ENCODE measurements at places on chromosomes 4 and X. TPM values are rescaled to one million over a fixed set of nuclear protein-coding genes. Genes with fewer than 3 reads are reported as not detected.

GRCh38 chr4:149701435-149702156 lies 114.0 kb downstream of the IQCM start:
- no peak for DNase-seq
- H3K4me1 ChIP-seq, result no peaks in the 10 kb centered on the region
- no peaks in the 10 kb centered on the region for H3K36me3 ChIP-seq
- no peak overlapping the region for H3K27ac ChIP-seq

- H3K4me3 ChIP-seq, result no peak overlapping the region
- no peak for DNase-seq
- H3K4me1 ChIP-seq, result no peaks in the 10 kb centered on the region
- H3K27ac ChIP-seq, result no peak overlapping the region
Measured at GRCh38 chr4:163528653-163529052, 34.2 kb downstream of the TMA16 start.

- no peaks in the 10 kb centered on the region for H3K36me3 ChIP-seq
- H3K4me1 ChIP-seq, result no peaks in the 10 kb centered on the region
- no peak within 1 kb of the TSS for H3K4me3 ChIP-seq
- no peaks in the 10 kb centered on the region for H3K27me3 ChIP-seq
- DNase-seq, result no peak
Measured at GRCh38 chr4:105551965-105552746, at the start of gene ARHGEF38. TSS of gene ARHGEF38 (plus strand) at chr4:105552620. CDS start at chr4:105552766, 146 bp downstream.

- no peaks in the 10 kb centered on the region for H3K27me3 ChIP-seq
- no peaks in the 10 kb centered on the region for H3K4me1 ChIP-seq
- DNase-seq, result no peak
- no peak overlapping the region for H3K27ac ChIP-seq
- H3K4me3 ChIP-seq, result no peak overlapping the region
Measured at GRCh38 chrX:26788402-26788998, 572.5 kb downstream of the MAGEB5 start.

DNA sequence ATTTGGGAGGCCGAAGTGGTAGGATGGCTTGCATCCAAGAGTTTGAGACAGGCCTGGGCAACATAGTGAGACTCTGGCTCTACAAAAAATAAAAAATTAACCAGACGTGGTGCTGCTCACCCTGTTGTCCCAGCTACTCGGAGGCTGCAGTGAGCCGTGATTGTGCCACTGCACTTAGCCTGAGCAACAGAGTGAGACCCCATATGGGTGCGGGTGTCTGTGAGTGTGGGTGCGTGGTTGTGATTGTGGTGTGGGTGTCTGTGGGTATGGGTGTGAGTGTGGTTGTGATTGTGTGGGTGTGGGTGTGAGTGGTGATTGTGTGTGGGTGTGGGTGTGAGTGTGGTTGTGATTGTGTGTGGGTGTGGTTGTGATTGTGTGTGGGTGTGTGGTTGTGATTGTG lies 114.6 kb downstream of the UBE2K start:
- H3K4me1 ChIP-seq, result no peaks in the 10 kb centered on the region
- H3K27ac ChIP-seq, result no peak overlapping the region
- H3K27me3 ChIP-seq, result no peaks in the 10 kb centered on the region
- H3K4me3 ChIP-seq, result no peak overlapping the region
- H3K36me3 ChIP-seq, result no peaks in the 10 kb centered on the region

- H3K27me3 ChIP-seq, result no peaks in the 10 kb centered on the region
- H3K4me1 ChIP-seq, result no peaks in the 10 kb centered on the region
- H3K27ac ChIP-seq, result no peak overlapping the region
- no peak overlapping the region for H3K4me3 ChIP-seq
Measured at GRCh38 chr4:38273407-38273806, 313.2 kb downstream of the PTTG2 start.

Gene MMRN1
- total RNA-seq, result 10.4 TPM

Gene CXCL9
- 0.17 TPM for total RNA-seq

Gene PCYT1B
- 11.7 TPM for total RNA-seq

All from esophagus muscularis mucosa (tissue), 4 donors.